ENCODE measurements at places on chromosomes 1 and 21. TPM values are rescaled to one million over a fixed set of nuclear protein-coding genes. Genes with fewer than 3 reads are reported as not detected.

Gene TBX19
- 3.5 TPM for total RNA-seq

Gene PDZK1IP1
- 41.2 TPM for total RNA-seq

Gene GPR52
- 1.9 TPM for total RNA-seq

Gene ASPM
- 0.46 TPM for total RNA-seq

Gene CELA2A
- total RNA-seq, result not detected

Gene FAM177B
- total RNA-seq, result 0.20 TPM

Gene FAM72C
- total RNA-seq, result not detected

Gene FCRL5
- 0.93 TPM for total RNA-seq

Gene LEPR
- 38.0 TPM for total RNA-seq

DNA sequence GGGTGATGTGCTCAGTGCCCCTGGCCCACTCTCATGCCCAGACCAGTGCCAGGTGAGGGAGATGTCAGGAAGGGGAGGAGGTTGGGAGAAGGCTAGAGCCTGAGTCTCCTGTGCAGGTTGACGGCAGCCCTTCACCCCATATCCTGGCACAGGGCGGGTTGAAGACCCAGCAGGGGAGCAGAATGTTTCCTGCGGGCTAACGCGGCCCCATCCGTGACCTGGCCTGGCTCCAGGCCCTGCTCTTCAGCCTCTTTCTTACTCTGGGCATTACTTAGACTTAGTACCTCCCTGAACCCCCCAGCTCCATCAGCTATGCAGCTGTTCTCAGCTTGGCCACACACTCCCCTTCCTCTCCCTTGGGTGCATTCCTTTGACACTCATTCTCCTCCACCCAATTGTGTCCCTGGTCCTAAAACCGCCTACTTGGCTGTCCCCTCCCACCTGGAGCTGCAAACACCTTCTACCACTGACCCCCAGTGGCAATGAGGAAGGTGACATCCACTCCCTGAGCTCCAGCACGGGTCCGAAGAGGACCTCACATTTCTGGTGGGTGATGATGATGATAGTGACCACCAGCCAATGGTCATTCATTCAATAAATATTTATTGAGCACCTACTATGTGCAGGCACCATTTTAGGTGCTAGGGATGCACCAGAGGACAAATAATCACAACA lies 179.0 kb downstream of the PTPRU start:
- no peak overlapping the region for H3K27ac ChIP-seq
- no peak overlapping the region for H3K4me3 ChIP-seq
- H3K27me3 ChIP-seq, result peaks cover 11% of the 10 kb centered on the region
- no peak for DNase-seq
- H3K4me1 ChIP-seq, result no peaks in the 10 kb centered on the region
- H3K36me3 ChIP-seq, result no peaks in the 10 kb centered on the region

DNA sequence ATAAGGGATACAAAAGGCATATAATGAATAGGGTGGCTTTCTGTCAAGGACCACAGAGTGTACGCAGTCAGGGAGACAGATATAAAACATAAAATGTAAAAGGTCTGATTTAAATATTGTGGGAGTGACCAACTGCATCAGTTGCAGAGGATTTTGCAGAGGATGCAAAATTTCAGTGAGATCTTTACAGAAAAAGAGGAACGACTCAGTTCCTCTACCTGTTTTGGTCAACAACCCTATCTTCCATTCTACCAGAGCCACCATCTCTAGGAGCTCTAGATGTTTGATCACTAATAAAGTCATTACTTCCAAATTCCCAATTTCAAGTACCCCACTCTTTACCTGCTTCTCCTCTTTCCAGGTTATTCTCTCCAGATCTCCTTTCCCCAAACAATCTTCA lies 16.5 kb downstream of the SOD1 start:
- H3K27me3 ChIP-seq, result no peaks in the 10 kb centered on the region
- DNase-seq, result no peak
- H3K27ac ChIP-seq, result no peak overlapping the region
- H3K36me3 ChIP-seq, result peaks cover 24% of the 10 kb centered on the region
- H3K4me3 ChIP-seq, result no peak overlapping the region

GRCh38 chr1:10738061-10739058 lies 58.1 kb downstream of the CASZ1 start:
- H3K27me3 ChIP-seq, result no peaks in the 10 kb centered on the region
- H3K4me3 ChIP-seq, result no peak overlapping the region
- peaks cover 19% of the 10 kb centered on the region for H3K4me1 ChIP-seq
- DNase-seq, result peak; percentile 86

DNA sequence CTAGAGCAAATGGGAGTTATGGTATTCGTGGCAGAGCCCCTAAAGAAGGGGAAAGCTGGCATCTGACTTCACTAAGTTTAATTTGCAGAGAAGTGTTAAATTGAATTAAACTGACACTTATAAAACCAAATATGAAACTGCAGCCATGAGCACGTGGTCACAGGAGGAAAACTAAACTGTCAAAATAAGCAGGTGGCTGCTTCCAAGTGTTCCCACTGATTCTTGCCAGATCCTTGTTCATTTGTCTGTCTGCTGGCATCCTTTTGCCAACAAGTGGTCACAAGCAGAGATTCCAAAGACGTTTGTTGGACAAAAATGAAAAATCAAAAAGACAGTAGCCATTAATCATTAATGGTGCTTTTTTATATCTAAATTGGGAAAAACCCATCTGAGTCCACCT lies 6.5 kb upstream of the CELA2B start:
- H3K4me1 ChIP-seq, result peaks cover 1% of the 10 kb centered on the region
- no peaks in the 10 kb centered on the region for H3K36me3 ChIP-seq
- H3K4me3 ChIP-seq, result no peak overlapping the region
- no peak for DNase-seq

DNA sequence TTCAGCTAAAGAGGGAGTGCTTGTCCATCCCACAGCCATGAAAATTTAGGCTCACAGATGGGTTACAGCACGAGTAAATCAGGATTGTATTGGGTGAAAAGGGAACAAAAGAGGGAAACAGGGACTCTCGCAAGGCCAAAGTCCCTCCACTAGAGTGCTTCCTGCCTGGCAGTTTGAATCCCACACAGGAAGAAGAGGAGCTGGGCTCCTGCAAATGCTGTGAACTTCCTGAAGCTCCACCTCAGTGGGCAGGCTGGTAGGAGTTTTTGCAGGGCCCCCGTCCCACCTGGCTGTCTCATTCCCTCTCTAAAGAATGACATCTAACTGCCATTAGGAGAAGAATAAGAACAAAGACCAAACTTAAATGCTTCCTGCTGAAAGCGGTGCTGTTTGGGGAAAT lies 712.0 kb upstream of the PRMT6 start:
- H3K4me3 ChIP-seq, result no peak overlapping the region
- DNase-seq, result no peak
- H3K27me3 ChIP-seq, result no peaks in the 10 kb centered on the region
- no peaks in the 10 kb centered on the region for H3K36me3 ChIP-seq

GRCh38 chr21:39599191-39599970 lies 13.4 kb upstream of the B3GALT5 start:
- DNase-seq, result no peak
- H3K4me1 ChIP-seq, result no peaks in the 10 kb centered on the region
- H3K4me3 ChIP-seq, result no peak overlapping the region
- H3K27me3 ChIP-seq, result no peaks in the 10 kb centered on the region
- no peak overlapping the region for H3K27ac ChIP-seq
- H3K36me3 ChIP-seq, result no peaks in the 10 kb centered on the region

GRCh38 chr1:199878823-199879222 lies 148.7 kb upstream of the NR5A2 start:
- H3K36me3 ChIP-seq, result no peaks in the 10 kb centered on the region
- H3K4me1 ChIP-seq, result no peaks in the 10 kb centered on the region
- H3K4me3 ChIP-seq, result no peak overlapping the region
- no peak for DNase-seq
- H3K27me3 ChIP-seq, result no peaks in the 10 kb centered on the region

DNA sequence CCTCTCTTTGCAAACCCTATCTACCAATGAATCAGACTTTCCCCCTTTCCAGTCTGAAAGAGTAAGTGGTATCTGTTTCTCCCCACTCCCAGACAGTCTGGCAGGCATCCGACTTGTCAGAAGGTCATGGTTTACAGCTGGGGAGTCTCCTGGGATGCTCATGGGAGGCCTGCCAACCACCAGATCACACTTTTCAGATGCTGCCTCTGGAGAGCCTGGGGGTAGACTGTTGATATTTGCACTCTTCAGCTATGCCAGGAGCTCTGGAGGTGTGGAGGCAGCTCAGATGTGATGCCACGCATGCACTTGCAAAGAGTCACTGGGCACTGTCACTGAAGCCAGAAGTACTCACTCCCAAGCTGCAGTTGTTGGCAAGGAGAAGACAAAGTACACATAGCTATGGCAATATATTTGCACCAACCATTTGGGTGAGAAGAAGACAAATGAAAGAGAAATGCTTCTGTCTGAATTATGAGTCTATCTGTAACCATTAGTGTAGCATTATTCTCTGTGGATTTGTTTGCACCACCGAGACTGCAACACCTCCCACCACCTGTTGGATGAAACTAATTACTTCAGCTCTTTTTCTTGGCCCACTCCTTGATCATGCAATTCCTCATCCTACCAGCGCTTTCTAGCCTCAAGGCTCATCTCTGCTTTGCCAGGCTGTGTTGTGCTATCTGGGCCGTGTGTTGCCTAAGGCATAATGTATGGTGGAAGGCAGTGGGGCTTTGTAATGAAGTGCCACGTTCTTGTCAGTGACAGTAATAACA lies 133.0 kb upstream of the SPAG17 start:
- H3K36me3 ChIP-seq, result no peaks in the 10 kb centered on the region
- no peaks in the 10 kb centered on the region for H3K4me1 ChIP-seq
- no peak for DNase-seq
- no peaks in the 10 kb centered on the region for H3K27me3 ChIP-seq
- no peak overlapping the region for H3K4me3 ChIP-seq

DNA sequence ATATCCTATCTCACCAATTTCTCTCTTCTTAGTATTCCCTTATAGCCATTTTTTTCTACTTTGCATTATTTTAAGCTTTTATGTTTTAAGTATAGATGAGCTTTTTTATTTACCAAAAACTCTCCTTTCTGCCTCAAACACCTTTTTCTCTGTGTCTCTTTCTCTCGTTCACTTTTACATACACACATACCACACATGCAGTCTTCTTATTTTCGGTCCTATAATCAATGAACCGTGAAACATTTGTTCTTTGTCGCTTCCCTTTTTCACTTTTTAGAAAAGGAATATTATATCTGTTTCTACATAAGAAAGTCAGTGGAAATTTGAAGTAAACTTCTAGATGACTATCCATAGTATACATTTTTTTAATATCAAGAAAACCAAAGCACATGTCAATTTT lies 183.2 kb downstream of the MRPL39 start:
- H3K36me3 ChIP-seq, result no peaks in the 10 kb centered on the region
- no peaks in the 10 kb centered on the region for H3K27me3 ChIP-seq
- no peak for DNase-seq
- no peaks in the 10 kb centered on the region for H3K4me1 ChIP-seq
- H3K27ac ChIP-seq, result no peak overlapping the region

DNA sequence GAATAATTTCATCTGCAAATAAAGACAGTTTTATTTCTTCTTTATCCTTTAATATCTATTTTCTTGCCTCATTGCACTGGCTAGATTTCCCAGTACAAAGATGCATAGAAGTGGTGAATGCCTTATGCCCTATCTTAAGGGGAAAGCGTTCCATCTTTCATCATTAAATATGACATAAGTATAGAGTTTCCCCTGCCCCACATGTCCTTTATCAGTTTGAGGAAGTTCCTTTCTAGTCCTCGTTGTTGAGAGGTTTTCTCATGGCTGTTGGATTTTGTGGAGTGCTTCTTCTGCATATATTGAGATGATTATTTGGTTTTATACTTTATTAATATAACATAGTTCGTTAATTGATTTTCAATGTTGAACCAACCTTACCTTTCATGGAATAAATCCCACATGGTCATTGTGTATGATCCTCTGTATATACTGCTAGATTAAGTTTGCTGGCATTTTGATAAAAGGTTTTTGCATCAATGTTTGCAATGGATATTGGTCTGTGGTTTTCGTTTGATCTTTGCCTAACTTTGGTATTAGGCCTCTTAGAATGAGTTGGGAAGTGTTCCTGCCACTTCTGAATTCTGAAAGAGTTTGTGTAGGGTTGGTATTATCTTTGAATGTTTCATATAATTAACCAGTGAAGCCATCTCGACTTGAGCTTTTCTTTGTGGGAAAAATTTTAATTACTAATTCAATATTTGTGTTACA lies 15.6 kb downstream of the PRKACB start:
- no peaks in the 10 kb centered on the region for H3K27me3 ChIP-seq
- no peak overlapping the region for H3K27ac ChIP-seq
- H3K4me1 ChIP-seq, result no peaks in the 10 kb centered on the region
- H3K36me3 ChIP-seq, result no peaks in the 10 kb centered on the region
- no peak for DNase-seq

DNA sequence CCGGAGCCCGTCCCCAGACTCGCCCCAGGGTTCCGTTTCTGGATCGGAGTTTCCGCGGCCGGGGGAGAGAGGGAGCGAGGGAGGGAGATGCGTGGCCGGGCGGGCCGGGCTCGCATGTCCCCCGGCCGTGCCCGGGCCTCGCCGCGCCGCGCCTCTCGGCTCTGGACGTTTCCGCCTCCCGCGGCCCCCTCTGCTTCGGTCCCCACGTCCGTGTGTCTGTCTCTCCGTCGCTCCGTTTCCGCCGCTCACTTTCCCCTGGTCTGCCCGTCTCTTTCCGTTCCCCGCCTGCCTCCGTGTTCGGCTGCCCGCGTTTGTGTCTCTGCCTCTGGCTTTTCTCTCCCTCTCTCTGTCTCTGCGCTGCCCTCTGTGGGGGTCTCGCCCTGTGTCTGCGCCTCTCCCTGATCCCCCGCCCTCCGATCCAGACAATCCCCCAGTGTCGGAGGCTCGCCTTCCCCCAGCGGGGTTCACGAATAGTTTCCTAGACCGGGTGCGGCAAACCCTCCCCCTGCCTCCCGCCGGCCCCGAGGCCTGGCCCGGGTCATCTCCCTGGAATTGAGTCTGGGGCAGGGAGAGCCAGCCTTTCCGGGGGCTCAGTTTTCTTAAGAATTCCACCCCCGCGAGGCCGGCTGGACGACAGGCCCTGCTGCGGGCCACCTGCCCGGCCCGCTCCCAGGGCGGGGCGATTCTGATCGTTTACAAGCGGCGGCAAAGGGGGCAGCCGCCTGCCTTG lies 735 bp downstream of the NBL1 start:
- peaks cover 17% of the 10 kb centered on the region for H3K27me3 ChIP-seq
- DNase-seq, result no peak
- no peaks in the 10 kb centered on the region for H3K36me3 ChIP-seq

DNA sequence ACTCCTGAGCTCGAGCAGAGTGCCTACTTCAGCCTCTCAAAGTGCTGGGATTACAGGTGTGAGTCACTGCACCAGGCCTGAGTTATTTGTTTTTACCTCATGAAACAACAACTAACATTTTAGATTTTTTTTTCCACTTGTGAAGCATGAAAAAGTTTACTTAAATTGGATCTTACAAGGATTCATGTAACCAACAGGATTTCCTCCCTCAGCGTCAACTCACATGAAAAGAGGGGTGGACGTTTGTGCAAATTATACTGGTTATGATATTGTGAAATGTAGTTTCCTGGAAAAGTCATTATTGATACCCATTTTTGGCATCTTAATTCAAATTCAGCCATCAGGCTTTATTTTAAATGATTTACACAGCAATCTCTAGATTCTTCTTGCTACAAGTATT lies 6.5 kb downstream of the CNST start:
- H3K27me3 ChIP-seq, result no peaks in the 10 kb centered on the region
- peaks cover 46% of the 10 kb centered on the region for H3K4me1 ChIP-seq
- no peak overlapping the region for H3K4me3 ChIP-seq
- no peaks in the 10 kb centered on the region for H3K36me3 ChIP-seq

- DNase-seq, result no peak
- H3K4me1 ChIP-seq, result peaks cover 12% of the 10 kb centered on the region
- H3K4me3 ChIP-seq, result no peak overlapping the region
- peaks cover 4% of the 10 kb centered on the region for H3K27me3 ChIP-seq
- no peak overlapping the region for H3K27ac ChIP-seq
- no peaks in the 10 kb centered on the region for H3K36me3 ChIP-seq
Observed at GRCh38 chr1:46519209-46519608, 29.6 kb downstream of the DMBX1 start.
